ENCODE measurements at places on chromosomes 3 and 15.

DNA sequence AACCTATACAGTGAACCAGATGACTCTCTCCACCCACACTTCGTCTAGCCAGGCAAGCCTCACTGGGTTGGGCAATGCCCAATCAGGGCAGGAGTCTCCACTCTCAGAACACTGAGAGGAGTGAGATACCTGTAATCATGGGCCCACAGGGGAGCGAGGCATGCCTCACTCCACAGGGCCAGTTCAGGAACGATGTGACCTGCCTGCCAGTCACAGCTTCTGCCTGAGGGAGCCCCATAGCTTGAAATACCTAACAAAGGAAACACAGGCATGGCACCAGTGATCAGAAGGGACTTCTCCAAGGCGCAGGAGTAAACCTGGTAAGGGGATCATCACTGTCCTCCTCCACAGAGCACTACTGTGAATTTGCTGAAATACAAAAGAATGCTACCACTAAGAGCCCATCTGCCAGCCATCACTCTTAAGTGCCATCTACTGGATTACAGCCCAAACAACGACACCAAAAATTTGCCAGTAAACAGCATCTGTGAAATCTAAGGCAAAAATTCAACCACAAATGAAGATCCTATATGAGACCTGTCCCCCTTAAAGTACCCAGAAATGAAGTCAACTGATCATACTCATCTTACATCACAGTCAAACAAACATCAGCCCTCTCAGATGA, 689.9 kb upstream of the SEMA6D start:
- no peak for DNase-seq

DNA sequence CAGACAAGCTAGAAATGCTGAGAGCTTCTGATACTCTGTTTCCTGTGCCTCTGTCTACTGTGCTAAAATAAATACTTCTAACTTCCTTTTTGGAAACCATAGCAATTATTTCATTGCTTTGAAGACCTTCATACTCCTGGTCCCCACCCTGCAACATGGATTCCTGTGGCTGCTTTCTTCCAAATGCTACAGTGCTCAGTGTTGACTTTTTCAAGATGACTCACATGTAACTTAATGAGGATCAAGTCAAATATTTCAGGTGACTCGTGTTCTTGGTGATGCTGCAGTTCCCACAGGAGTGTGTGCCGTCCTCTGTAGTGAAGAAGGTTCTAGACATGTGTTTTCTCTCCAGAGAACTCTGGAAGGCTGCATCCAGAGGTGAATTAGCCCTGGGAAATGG, 288.6 kb downstream of the CLSTN2 start:
- no peak for DNase-seq

GRCh38 chr3:141677701-141678100, 60.4 kb upstream of the RNF7 start:
- DNase-seq, result no peak

GRCh38 chr15:51075364-51075763, 19.3 kb downstream of the TNFAIP8L3 start:
- DNase-seq, result no peak

DNA sequence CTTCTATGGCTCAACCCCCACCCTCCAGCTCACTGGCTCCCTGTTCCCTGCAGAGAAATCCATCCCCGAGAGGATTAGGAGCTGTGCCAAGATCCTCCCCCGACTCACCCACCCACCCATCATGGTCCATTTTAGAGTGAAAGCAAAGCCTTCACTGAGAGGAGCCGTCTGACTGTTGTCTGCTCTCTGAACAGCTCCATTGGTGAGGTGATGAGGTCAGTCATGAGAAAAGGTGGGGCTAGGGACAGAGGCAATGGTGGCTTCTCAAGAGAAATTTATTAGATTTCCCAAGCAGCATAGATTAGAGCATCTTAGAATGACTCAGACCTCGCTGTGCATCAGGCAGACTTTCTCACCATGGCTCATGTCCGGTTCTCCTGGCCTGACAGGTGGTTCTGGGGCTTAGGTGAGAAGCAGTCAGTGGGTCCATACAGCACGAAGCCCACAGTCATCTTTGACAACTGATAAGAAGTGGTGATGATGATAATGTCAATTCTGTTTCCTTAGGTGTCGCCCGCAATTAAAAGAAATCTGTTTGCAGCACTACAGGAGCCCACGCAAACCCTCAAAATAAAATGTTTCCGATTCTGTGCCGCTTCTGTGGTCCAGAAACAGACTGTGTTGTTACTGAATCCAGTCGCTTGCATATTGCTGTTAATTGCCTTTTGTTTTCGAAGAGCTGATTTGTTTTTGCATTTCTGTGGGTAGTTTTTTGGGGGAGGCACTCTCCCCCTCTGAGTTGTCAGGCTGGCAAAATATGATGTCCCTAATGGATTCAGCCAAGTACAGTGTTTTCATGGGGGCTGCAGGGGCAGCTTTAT, 24.8 kb upstream of the RHO start:
- DNase-seq, result no peak

DNA sequence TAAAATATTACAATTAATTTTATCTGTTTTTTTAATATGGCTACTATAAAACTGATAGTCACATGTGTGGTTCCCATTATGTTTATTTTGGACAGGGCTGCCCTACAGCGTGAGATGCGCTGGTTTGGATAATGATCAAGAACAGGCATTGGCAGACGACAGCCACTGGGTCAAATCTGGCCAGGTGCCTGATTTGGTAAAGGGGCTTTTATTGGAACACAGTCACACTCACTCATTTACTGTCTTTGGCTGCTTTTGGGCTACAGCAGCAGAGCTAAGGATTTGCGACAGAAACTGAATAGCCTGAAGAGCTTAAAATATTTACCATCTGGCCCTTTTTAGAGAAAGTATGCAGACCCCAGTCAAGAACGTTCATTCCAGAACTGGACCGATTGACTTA, 724.2 kb upstream of the CFAP20DC start:
- DNase-seq, result no peak

- DNase-seq, result no peak
Measured at GRCh38 chr3:188305220-188305619, 151.3 kb downstream of the LPP start.

DNA sequence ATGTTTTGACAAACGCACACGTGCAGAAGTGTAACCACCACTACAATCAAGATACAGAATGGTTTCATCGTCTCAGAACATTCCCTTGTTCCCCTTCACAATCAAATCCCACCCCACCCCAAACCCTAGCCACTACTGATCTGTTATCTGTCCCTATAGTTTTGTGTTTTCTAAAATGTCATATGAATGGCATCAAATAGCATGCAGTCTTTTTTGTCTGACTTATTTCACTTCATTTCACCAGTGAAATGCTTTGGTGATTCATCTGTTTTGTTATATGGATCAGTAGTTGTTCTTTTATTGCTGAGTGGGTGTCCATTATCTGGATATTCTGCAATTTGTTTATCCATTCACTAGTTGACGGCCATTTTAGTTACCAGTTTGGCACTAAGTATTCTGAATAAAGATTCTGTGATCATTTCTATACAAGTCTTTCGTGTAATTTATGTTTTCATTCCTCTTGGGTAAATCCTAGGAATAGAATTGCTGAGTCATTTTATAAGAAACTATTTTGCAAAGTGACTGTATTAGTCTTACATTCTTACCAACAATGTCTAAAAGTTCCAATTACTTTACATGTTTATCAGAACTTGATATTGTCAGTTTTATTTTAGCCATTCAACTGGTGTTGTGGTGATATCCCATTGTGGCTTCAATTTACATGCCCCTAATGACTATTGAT, 232.8 kb downstream of the CLSTN2 start:
- no peak for DNase-seq

DNA sequence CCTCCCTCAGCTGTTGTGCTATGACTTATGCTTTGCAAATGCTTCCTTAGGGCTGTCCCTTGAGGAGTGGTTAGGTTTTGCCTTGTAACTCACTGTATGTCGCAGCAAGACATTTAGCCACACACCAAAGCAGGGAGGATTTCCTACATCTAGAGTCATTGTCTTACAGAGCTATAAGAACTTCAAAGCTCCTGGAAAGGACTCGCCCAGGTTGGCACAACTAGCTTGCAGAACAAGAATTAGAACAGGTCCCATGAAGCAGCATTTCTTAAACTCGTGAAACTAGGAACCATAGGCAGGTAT, 19.4 kb upstream of the ACAP2 start:
- DNase-seq, result no peak

GRCh38 chr3:48859206-48859605, 11.5 kb upstream of the PRKAR2A start:
- DNase-seq, result no peak

DNA sequence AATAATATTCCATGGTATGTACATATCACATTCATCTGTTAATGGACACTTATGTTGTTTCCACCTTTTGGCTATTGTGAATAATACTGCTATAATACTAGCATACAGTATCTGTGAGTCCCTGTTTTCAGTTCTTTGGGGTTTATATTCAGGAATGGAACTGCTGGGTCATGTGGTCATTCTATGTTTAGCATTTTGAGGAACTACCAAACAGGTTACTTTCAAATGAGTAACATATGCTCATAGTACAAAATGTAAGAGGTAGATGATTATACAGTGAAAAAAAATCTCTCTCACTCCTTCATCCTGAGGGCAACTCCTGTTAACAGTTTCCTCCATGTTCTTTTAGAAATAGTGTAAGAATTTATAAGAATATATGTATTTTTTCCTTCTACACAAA, 162.2 kb downstream of the PLD1 start:
- DNase-seq, result no peak

DNA sequence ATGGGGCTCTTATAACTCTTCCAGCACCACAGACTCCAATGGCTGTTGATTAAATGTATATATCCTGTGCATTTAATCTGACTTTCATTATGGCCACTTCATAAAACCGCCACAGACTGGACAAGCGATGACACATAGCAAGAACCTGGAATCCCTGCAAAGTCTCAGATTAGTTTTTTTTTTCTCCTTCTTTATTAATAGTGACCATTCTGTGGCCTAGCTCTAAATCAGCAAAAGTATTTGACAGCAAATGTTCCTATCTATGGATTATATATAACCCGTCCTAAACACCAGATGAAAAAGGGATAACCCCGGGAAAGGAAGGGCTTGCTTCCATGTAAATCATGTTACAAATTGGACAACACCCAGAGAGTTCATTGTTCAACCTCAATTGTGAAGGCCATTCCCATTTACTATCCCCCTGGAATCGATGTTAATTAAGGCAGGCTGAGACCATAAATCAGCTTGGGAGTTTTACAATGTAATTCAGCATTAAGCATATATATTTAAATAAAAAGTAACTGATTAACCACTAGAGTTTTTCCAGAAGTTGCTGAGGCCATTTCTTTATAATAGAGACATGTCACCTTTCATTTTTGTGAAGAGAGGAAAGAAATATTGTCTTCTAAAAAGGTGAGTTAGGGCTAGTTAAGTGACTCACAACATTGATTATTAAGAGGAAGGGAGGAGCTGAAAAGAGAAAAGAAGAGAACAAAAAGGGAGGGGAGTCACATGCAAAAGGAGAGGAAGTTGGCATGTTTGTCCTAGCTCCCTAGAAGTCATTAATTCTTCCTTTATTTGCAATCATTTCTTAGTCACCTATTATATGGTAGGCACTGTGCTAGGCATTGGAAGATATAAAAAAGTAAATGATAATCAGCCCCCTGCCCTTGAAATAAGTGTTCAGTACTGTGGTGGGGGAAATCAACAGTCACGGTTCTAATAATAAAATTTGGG, 26.2 kb downstream of the ALDH1A2 start:
- DNase-seq, result no peak

DNA sequence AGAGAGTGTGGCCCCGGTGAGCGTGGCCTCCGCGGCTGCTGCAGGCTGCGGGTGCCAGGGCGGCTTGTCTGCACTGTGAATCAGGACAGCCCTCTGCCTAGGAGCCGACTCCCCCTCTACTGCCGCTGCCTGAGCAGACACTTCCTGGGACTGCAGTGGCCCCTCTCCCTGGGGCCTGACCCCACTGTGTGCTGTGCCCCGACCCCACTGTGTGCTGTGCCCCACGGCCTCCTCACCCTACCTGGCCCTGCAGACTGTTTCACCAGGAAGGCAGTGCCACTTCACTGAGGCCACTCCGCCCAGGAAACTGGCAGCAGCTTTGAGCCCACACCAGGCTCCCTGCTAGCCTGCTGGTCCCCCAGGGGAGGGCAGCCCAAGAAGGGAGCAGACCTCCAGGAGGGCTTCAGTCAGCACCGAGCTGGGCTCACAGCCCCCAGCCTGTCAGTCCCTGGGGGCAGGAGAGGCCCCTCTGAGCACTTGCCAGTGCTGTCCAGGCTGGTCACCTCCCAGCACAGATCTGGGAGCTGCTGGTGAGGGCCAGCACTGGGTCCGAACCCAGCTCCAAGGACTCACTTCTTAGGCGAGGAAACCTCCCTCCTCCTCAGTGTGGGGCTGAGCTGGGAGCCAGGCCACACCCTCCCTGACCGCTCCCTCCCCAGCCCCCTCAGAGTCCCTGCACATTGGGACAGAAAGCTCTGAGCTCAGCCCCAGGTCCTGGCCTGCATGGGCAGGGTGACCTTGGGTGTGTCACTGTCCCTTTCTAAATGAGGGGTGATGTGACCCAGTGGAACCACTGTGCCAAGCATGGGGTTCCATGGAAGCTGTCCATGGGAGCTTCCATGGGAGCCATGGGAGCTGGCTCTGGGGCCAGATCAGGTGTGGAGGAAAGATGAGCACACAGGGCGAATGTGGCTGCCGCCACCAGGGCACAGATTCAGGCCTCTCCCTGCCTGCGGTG, 56.8 kb downstream of the DNAJB8 start:
- DNase-seq, result no peak

DNA sequence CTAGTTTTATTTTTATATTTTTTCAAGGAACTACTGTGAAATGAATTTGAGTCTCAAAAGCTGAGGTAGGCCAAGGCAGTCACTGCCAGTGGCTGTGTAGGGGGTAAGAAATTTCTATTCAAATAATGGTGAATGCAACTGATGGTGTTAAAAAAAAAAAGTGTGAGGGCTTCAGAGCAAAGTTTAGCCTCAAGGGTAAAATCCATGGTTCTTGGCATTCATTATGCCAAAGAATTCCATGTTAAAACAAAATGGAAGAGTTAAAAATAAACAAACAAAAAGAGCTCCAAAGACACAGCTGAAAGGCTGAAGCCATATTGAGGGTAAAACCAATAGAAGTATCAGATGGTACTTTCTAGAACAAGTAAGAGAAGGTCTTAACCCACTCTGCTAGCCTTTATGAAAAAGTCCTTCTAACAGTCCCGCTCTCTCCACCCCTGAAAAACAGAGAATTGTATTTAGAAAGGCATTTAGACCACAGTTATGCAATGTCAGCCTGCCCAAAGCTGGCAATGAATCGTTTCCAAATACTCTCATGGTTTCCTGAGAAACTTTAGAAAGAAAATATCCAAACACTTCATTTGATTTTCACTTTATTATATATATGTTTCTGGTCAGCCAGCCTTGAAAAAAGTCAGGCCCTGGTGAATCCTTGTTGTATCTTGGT, 158.4 kb upstream of the GMNC start:
- no peak for DNase-seq

GRCh38 chr3:188700501-188700900, 471.3 kb upstream of the TPRG1 start:
- DNase-seq, result peak; percentile 14
